Stimulated activated CD4-positive, alpha-beta T cell treated with anti-CD3 and anti-CD28 coated beads, TNF-alpha, amount 100 ng/mL, for 1 hour (primary cell): ENCODE measurements at places on chromosomes 5 and 9.

DNA sequence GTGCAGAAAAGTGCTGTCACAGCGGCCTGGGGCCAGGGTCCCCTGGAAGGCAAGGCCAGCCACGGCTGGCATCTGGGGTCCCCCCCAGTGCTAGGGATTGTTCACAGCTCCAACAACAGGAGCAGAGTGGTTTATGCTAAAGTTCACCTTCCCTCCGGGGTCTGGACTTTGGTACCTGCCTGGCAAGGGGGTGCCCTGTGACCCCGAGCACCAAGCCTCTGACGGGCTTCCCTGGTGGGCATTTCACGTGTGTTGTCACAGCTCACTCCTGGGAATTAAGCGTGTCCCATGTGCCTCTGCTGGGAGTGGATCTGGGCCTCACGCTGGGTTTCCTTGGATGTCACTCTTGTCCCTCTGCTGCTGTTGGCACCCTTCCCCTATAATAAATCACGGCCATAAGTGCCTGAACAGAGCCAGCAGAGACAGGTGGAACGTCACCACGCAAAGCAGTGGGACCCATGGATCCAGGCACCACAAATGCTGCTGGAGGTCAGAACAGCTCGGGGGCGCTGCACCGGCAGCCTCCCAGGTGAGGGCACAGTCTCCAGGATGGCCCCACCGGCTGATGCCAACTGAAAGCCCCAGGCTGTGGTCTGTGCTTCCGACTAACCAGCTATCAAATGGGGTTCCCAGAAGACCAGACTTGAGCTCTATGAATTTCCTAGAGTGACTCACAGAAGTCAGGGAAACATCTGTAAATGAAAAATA is 17.8 kb upstream of the ZDHHC11 start:
- DNase-seq = no peak

DNA sequence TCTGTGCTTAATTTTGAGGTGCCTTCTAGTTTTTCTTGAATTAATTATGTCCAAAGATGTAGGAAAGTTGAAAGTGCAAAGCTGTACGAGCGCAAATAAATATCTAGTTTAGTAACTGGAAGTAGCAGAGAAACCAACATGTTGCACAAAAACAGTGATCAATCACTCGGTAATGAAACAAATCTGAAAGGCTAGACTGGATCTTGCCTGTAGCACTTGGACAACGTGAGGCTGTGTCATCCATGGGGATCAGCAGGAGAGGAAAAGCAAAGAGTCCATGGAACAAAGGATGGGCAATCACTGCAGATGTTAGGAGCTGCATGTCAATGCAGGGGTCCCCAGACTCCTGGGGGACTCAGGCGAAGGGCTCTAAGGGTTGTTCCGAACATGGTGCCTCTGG is 424.2 kb downstream of the IRX1 start:
- no peak for DNase-seq

DNA sequence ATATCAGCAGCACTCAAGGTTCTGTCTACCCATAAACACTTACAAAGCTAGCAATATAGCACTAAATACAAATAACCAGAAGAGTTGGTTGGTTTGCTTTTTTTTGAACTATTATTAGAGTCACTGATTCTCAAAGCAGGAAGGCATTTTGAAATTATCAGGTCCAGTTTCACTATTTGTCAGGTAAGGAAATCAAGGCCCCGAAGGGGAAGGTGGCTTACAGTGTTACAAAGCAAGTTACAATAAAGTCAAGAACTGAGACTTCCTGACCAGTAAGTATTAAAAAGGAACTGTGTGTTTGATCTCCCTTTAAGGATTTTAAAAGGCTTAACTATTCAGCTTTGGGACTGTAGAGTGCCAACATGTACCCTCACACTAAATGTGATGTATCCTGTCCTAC is 10.8 kb downstream of the C5orf15 start:
- DNase-seq = no peak

DNA sequence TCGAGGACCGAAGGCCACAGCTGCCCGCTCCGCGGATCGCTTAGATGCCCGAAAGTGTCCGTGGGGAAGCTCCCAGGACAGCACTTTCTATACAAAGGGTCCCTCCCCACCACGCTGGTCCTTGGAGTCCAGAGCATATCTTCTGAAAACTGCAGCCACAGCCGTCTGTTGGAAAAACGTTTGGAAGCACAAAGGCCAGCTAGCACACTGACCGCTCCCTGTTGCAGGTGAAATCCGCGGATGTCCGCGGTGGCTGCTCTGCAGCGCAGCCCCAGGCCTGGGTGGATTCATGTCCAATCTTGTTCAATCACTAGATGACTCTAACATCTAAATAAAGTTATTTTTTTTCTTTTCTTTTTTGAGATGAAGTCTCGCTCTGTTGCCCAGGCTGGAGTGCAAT is 32.8 kb upstream of the FANCC start:
- no peak for DNase-seq
